ENCODE measurements at places on chromosomes 16 and 17.

- peak; percentile 20 for DNase-seq
These were observed 30.8 kb downstream of the HLF start for GRCh38 chr17:55295411-55296170.

GRCh38 chr17:37301288-37301687 lies 74.5 kb upstream of the C17orf78 start:
- DNase-seq: no peak

DNA sequence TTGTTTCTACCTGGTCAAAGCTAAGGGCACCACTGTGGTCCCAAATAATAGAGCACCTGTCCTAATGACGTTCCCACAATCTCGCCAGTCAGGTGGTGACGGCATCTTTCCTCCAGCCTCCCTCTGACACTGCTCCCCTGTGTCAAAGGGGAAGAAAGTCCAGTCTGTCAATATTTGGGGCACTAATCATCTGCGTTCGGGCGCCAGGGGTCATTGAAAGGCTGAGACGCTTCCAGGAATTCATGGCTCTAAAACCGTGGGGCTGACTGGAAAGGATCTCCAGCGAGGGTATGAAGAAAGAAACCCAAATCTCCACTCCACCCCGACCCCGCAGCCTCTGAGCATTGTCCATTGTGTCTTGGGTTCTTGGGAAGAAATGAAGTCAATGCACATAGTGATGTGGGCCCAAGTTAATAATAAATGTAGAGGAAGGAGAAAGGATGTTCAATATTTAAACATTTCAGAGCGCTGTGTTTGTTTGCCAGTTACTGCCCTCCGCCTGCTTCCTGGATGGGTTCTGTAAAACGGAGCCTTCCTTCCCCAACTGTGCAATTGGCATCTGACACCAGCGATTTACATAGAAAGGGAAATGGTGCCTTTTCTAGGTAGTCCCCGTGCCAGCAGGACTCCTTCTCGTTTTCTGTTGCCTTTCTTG lies 103.2 kb downstream of the SOCS1 start:
- DNase-seq: no peak

DNA sequence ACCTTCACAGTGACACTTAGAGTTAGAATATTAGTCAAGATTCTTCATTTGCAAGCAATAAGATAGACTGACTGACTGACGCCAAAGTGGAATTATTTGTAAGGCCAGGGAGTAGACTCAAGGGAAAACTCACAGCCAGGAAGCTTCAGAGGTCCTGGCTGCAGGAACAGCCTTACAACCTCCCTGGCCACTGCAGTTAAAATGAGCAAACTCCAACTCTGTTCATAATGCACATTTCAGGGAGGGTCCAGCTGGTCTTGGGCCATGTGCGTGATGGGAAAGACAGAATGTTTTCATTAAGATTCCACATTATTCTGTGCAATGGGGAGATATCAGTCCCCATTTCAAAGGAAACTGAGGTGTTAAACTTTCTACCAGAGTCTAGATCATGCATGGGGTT lies 9.9 kb downstream of the CAPNS2 start:
- DNase-seq: no peak

DNA sequence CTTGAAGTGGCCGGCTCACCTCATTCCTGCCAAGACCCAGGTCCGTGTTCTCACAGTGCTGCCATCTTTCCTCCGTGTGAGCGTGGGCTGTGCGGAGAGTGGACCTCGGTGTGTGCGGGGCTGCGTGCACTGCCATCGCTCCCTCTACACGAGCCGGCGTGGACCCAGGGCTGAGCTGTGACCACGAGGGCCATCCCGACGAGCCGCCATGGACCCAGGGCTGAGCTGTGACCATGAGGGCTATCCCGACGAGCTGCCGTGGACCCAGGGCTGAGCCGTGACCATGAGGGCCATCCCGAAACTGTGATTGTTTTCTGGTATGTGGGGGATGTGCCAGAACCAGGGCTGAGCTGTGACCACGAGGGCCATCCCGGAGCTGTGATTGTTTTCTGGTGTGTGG lies 8.9 kb upstream of the MVD start:
- no peak for DNase-seq

GRCh38 chr17:8015957-8016631 lies 13.7 kb downstream of the GUCY2D start:
- DNase-seq: peak; percentile 15

- no peak for DNase-seq
These were observed 22.2 kb downstream of the MARVELD3 start for GRCh38 chr16:71648162-71648561.

- no peak for DNase-seq
These were observed 197.1 kb downstream of the ABCC12 start for GRCh38 chr16:47958726-47959125.

DNA sequence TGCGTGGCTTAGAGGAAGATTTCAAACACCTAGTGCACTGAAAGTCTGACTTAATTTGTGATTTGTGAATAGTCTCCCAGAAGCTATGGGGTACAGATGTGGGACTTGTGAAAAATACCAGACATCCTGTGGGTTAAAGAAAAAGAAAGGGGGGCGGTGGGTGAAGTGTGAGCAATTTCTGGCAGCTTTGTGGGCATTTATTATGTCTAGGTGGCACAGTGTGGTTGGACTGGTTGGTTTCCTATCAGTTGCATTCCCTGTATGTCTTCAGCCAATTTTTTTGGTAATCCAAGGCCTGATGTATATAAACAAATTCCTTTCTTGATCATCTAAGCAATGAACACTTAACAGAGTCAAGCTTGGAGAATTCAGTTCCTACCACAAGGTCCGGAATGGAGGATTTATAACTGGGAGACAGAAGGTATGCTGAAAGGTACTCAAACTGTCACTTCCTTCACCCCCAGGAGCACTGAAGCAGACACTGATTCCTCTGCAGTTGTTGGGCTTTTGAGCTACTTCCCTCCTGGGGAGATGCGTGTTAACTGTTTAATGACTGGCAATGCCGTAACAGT lies 211.6 kb downstream of the WWOX start:
- no peak for DNase-seq

DNA sequence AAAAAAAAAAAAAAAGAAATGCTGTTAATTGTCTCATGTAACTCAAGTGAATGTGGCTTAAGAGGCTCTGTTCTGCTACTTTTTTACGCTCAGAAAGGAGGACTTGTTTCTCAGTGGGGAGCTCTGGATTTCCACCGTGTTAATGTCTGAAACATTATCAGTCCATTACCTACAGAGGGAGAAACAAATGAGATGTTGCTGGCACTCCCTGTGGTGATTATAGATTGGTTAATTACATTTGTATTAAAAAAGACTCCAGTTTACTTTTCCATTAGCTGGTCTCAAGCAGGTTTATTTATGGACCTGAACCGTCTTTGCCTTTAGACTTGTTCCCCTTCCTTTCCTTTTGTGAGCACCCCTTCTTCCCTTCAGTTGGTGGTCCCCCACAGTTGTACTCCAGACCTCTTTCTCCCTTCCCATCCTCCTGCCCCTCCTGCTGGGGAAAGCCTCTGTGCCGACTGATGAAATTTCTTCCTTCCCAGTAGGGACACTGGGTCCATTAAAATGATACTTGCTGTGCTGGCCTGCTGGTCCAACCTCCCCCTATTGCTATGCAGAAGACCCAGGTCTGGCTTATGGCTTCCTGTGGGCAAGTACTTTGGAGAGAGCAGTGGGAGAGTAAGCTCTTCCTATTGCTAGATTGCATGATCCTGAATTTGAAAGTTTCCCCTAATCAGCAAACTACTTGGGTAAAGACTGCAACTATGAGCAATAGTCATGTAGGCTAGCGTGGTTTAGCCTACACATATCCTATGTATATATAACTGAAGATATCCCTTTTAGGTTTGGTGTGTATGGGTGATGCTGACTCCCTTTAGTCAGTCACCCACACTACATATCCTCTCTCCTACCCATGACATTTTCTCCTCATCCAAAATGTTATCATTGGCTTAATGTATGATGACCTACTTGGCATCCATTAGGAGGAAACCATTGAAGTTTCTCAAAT lies 8.1 kb downstream of the CDC6 start:
- DNase-seq: no peak

DNA sequence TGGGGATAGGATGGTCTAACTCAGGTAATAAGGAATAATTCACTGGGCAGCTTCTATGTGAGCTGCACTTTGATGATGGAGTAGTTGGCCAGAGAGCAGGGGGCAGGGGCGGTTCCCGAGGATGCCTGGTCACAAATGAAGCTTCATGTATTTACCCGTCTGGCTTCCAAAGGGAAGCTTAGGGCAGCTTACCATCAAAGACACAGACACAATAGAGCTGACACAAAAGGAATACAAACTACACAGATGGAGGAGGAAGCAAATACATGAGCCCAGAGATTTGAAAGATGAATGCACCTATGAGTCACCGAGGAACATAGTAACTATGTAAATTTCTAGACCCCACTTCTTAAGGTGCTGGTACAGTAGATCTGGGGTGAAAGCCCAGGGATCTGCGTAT lies 8.7 kb upstream of the EMP2 start:
- no peak for DNase-seq

- peak; percentile 13 for DNase-seq
These were observed 39.6 kb upstream of the MEOX1 start for GRCh38 chr17:43701318-43701743.

DNA sequence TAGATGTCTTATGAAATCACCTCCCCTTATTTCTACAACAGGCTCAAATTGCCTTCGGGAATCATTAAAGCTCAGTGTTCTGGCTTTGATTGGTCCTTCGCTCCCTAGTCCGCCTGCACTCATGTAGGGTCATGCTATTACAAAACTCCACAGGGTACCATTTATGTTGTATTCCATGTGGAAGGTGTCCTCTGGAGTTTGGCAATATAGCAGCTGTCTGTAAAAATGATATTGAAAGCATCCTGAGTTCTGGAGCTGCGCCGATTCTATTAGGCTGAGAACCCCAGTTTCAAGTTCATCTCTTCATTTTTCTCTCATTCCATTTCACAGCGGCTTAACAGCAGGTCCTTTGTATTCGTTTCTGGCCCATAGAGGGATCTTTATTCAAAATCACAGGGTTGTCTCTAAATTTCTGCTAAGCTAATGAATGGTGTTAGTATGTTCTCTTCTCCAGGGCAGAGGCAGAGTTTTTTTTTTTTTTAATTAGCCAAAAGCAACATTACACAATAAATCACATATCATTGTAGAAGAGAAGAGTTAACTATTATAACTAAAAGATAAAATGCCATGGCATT lies 71.9 kb upstream of the TEKT1 start:
- no peak for DNase-seq

DNA sequence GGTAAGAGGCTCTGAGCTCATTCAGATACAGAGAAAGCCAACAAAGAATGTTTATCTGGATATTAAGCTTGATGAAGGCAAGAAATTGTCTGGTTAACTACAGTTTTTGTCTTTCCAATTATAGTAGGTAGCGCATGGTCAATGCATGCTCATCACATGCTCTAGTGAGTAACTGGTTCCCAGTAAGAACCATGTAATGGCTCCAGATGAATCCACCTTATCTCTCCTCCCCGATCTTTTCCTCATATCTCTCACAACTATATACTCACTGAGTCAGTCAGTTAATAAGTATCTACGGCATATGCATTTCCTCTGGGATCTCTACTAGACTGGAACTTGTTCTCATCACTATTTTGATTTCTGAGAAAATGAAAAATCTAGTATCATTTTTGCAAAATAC lies 340.7 kb upstream of the DYNLRB2 start:
- DNase-seq: no peak

GRCh38 chr17:76241204-76241538 lies 878 bp upstream of the RNF157 start:
- no peak for DNase-seq

DNA sequence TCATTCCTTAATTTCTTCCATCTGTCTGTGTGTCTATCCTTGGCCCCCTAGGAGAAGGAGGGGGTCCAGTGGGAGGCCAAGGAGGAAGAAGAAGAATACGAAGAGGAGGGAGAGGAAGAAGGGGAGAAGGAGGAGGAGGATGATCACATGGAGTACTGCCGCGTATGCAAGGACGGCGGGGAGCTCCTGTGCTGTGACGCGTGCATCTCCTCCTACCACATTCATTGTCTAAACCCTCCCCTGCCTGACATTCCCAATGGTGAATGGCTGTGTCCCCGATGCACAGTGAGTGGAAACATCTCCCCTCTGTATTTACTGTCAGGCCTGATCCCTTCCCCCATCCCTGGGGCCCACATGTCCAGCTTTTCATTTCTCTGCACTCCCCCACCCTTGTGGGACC lies 6.3 kb downstream of the CHD3 start:
- no peak for DNase-seq

- DNase-seq: no peak
These were observed 7.4 kb downstream of the ASGR2 start for GRCh38 chr17:7107012-7107754.

GRCh38 chr16:2511128-2511800 lies 2.5 kb upstream of the ATP6V0C start:
- no peak for DNase-seq

- no peak for DNase-seq
These were observed 662.0 kb downstream of the WWOX start for GRCh38 chr16:78761427-78761826.

GRCh38 chr17:55068862-55069811 lies 100.6 kb downstream of the STXBP4 start:
- no peak for DNase-seq

DNA sequence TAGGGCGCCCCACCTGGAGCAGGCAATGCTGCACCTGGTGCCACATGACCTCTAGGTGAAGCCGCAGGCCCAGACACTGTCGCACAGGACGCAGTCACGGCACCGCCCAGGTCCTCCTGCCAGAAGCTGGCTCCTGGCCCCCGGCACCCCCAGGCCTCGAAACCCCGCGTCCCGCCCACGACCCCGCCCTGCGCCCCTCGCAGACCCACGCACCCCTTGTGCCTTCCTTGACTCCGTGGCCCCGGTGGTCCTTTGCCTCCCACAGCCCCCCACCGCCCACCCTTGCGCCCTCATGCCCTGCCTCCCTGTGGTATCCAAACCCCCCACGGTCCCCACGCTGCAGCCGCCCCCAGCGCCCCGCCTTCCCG lies 6.3 kb upstream of the C1QTNF8 start:
- DNase-seq: no peak

DNA sequence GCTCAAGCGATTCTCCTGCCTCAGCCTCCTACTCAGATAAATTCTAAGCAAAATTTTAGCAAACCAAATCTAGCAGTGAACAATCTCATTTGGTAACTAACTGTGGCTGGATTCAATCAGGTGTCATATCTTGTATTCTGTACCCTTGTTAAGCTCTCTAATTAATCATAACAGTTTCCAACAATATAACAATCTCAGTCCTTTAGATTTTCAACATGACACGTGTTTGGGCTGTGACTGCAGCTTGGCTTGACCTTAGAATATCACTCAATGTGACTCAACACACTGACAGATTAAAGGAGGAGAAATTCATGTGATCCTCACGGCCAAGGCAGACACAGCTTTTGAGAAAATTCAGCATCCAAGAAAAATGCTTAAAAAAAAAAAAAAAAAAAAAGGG lies 133.6 kb downstream of the BANP start:
- DNase-seq: no peak

- DNase-seq: no peak
These were observed 61.4 kb downstream of the SRL start for GRCh38 chr16:4180511-4180910.

DNA sequence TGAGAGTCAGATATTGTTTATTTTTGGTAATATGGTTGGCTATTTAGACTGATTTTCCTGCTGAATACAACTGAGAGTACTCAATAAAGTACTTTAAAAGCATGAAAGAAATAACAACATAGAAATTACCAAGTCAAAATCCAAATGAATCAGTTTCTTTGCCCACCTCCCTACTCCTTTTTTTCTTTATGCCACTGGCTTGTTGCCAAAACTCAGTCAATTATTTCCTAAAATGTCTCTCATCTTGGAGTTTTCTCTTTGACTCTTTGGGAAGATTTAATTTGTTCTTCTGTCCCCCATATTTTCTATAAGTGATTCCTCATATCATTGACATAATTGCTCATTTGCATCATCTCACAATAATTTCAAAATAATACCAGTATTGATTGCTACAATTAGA lies 2.6 kb upstream of the OMG start:
- DNase-seq: no peak

Data from CD8-positive, alpha-beta T cell (primary cell).